ENCODE measurements at places on chromosomes 7 and 10.

GRCh38 chr7:101315336-101315735 lies 6.3 kb downstream of the IFT22 start:
- DNase-seq: no peak

DNA sequence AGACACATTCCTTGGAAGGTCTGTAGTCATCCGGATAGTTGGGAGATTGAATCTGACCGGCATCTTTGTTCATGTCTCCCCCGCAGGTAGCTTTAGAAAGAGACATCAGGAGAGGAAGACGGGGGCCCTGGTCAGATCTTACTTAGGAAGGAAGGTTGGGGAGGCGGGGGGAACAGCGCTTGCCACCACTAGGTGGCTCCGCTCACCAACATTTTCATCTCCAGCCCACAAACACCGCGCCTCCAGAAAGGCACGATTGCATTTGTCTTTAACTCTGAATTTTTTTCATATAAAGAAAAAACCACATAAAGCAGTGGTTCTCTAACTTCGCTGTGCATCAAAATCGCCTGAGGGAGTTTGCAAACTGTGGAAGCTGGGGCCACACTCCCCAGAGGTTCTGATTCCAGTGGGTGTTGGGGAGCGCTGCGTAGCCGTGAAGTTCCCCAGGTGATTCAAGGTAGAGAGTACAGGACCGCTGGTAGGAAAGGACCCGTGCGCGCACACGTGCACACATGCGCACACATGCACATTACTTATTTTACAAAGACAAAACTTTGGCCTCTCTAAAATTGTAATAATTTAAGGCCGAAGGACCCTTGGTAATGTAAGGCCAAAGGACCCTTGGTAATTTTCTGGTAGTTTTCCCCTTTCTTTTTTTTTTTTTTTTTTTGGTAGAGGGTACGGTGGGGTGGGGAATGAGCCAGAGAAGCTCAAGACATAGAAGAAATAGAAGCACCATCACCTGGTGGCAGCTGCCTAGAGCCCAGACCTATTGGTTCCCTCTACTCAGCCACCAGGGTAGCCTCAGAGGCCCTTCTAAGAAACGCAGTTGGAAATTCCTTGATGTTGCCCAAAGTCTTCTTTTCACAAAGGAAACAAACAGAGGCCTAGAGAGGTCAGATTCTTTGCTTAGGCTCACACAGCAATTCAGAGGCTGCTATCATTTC lies 37.4 kb upstream of the OPALIN start:
- peak; percentile 70 for DNase-seq

GRCh38 chr7:105295596-105296352 lies 92.9 kb downstream of the SRPK2 start:
- DNase-seq: no peak

- no peak for DNase-seq
Observed at GRCh38 chr10:119755446-119755845, 29.6 kb downstream of the INPP5F start.

DNA sequence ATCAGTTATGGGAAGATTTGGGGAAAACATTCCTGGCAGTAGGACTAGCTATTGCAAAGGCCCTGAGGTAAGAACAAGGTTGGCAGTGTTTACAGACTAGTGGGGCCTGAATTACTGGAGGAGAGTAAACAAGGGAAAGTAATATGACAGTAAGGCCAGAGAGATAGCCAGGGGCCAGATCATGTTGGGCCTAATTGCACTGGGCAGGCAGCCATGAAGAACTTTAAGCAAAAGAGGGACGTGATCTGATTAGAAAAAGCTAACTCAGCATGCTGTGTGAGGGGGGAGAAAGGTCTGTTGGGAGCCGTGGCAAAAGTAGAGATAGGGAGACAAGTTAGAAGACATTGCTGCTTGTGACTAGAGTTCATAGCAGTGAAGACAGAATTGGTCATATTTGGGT lies 9.2 kb downstream of the NUP42 start:
- DNase-seq: no peak

DNA sequence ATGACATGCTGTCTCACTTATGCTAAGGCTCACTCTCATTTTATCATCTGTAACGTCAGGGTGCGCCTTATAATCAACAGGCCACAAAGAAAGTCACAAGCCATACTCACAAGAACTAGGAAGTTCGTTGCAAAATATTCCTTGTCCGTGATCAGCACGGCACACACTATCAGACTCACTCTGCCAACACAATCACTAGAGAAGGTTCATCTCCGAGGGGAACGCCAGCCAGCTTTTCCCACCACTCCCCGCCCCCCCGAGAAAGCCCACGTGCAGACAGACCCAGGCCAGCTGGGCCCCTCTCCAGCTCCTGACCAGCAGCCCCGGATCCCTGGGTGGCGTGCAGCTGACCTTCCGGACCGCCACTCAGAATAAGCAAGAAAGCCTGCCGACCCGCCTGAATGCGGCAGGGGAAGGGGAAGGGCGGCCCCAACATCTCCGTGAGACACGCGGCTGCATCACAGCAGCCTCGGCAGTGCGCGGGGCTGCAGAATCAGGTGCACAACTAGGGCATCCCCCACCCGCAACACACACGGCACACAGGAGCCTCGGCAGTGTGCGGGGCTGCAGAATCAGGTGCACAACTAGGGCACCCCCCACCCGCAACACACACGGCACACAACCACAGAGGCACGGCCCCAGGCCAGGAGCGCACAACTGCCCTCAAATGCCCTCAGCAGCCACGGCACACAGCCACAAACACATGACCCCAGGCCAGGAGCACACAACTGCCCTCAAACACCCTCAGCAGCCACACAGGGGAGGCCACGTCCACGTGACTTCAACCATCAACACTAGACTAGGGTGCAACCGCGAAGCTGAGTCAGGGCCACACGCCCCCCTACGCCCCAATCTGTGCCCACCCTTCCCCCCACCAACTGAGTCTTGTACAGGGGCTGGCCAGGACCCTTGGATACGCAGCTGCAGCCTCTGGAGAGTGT lies 2.5 kb upstream of the GPR146 start:
- no peak for DNase-seq

DNA sequence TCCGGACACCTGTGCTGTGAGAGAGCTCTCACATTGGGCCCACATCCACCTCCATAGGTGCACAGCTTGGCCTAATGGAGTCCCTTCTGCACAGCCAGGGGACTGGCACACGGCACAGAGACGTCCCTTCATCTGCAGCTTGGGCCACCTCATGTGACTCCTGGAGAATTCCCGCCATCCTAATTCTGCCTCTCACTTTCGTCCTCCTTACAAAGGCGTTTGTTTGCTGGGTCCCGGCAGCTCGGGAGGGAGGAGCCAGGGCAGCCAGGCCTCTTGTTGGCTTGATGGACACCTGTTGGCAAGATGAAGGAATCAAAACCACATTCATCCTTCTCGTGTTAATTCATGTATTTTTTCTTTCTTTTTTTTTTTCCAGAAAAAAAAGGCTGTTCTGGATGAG lies 30.7 kb upstream of the TTYH3 start:
- DNase-seq: no peak

Data from right kidney (tissue), 9 donors.